ENCODE measurements at places on chromosomes 13 and 19.

GRCh38 chr19:23784274-23784673, 25.6 kb upstream of the ZNF681 start:
- DNase-seq: no peak

DNA sequence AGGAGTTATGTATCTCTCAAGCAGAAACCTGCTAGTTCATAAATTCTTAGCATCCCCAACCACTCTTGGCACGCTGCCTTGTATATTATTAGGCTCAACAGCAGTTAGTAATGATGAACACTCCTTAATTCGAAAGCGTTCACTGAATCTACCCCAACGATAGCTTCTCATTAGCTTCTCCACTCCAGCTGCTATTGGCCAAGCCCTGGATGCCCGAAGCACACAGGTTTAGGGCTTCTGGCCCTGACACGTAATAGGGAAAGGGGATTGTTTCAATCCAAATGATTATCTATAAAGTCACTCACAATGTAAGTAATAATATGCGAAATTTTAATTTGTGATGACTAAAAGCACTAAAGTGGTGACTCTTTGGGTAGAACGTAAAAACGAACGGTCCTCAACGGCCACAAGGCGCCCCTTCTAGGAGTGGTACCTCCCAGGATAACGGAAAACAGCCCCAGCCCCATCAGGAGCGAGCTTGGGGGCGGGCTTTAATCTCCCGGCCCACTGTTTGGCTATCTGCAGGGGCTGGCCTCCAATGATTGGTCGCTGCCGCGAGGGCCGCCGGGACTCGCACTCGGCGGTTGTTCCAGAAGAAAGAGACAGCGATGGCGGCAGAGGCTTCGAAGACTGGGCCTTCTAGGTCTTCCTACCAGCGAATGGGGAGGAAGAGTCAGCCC, at the start of gene RNF17:
TSS of gene RNF17 (plus strand) at position 574 of the 680 bp plus-strand sequence. CDS start at position 609, 35 bp downstream.
- no peak for DNase-seq

DNA sequence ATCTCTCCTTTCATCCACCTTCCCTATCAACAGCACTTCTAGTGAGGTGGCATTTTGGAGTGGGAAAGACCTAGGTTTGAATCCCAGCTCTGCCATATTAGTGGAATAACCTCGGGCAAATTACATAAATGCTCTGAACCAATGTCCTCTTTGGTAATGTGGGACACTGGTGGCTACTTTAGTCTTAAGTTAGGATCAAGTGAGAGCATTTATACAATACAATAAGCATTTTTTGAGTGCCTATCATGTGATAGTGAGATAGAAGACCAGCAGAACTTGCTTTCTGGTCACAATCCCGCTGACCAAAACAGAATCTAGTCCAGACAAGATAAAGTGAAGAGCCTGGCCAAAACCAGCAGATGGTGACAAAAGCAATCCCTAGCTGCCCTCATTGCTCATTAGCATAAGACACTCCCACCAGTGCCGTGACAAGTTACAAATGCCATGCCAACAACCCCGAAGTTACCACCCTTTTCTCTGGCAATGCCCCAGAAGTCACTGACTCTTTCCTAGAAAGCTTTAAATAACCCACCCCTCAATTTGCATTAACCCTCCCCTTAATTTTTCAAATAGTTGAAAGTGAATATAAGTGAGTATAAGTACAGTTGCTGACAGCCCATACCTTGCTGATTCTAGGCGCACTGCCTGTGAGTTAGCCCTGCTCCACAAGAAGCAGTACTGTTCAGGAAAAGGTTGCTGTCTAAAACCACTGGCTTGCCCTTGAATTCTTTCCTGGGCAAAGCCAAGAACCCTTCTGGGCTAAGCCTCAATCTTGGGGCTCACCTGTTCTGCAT, 28.9 kb upstream of the KPNA3 start:
- no peak for DNase-seq

- peak; percentile 5 for DNase-seq
Observed at GRCh38 chr19:16382775-16383543, 58.3 kb downstream of the KLF2 start.

GRCh38 chr13:29081697-29082440, 261.7 kb downstream of the MTUS2 start:
- no peak for DNase-seq

DNA sequence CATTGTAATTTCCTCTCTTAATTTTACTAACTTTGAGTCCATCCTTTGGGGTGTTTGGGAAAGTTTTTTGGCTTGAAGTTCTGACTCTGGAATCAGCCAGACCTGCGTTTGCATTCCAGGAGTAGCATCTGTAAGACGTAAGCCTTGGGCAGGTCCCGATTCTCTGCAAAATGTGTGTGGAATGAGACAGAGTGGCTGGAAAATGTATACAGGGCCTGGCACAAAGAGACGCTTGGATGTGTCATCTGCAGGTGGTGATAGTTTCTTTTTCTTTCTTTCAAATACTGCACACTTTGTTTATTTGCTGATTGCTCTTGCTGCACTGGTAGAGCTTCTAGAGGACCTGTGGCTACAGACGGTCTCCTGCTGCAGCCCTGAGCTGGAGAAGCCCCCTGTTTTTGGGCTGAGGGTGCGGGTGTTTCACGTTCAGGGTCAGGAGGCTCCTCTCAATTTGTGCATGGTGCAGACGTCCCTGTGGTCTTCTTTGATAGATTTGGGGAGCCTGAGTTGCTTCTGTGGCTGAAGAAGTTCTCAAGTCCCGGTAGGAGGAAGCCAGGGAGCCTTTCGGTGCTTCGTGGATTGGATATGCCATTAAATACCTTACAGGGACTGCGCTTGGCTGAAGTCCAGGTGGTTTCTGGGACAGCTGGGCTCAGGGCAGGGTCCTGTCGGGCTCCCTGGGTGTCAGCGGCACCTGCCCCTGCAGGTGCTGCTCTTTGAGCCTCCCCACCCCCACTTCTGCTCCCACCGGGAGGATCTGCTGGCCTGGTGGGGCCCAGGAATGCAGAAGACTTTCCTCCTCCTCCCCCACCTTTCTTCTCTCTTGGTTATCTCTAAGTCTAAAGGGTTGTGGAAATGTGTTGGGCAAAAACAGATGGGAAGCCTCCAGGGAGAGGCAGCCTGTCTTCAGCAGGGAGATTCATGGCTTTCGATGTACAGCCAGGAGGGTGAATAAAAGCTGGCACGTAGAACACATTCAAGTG, 44.0 kb upstream of the GAS6 start:
- DNase-seq: peak; percentile 96

DNA sequence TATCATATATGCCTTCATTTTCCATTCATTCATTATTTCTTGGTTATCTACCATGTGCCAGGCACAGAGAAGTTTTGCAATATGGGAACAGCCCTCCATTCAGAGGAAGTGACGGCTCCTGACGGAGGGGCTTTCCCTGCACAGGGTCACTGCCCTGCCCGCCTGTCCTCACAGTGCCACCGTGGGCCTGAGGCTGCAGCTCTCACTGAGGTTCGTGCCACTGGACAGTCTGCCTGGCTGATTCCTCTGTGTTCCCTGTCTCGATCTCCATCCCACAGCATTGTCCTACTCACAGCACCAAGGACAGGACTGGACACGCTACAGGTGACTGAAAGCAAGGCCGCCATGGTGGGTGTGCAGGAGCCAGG, 92.7 kb downstream of the TSHZ3 start:
- DNase-seq: no peak

DNA sequence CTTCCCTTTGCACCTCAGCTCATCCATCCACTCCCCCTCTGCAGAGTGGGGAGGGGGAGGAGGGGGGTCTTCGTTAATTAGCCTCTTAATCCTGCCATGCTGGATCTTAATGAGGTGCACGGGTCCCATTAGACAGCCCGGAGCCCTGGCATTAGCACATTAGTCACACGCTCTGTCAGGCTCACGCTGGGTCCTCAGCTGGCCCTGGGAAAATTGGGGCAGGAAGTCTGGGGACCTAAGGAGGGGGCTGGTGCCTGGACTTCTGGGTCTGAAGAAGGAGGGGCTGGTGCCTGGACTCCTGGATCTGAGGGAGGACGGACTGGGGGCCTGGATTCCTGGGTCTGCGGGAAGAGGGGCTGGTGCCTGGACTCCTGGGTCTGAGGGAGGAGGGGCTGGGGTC, 444 bp upstream of the NCCRP1 start:
- no peak for DNase-seq

GRCh38 chr19:3224346-3225168, at the start of gene CELF5:
Gene CELF5, plus strand, starts transcription at chr19:3224661. Its CDS starts 79 bp downstream, at chr19:3224740.
- DNase-seq: peak; percentile 37

- DNase-seq: no peak
Observed at GRCh38 chr19:30393729-30394480, 21.7 kb downstream of the ZNF536 start.

DNA sequence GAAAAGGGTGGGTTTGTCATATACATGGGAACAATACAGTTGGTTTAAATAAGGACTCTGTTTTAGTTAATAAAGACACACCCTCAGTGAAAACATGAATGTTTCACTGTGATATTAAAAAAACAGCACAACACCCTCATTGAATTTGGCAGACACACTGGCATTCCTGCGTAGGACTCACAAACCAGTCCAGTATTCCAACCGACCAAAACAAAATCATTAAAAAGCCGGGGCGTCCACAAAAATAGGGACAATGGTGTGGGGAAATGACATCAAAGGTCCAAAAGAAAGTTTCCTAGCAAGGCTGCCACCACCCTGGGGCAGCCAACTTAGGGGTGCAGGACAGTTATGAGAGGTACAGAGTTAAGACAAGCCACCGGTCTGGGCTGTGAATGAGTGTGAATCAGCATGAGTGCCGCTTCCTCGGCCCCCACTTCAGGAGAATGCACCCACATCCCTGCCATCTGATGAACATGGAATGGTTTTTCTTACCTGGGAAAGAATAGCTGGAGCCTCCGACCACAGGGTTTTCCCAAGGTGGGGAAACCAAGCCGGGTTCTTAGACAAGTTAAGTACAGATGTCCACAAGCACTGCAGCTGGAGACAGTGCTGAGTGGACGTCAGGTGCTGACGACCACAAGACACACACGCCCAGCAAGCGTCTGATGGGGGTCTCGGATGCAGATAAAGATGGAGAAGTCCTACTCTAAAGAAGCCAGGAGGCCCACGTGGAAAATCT, 73.3 kb downstream of the KLF2 start:
- DNase-seq: no peak

DNA sequence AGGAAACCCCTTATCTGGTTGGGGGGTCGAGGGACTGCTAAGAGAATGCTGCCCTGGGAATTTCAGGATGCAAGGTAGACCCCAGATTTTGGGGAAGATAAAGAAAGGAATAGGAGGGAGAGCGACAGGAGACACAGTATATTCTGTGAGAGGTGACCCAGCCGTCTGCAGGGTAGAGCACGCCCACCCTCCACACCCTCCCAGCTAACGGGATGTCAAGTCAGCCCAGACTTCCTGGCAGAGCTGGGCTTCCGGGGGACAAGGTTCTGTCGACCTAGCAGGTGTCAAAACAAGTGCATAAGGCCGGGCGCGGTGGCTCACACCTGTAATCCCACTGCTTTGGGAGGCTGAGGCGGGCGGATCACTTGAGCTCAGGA, 695 bp upstream of the PRR36 start:
- DNase-seq: no peak

GRCh38 chr19:52660981-52661380, 22.8 kb upstream of the ZNF83 start:
- DNase-seq: no peak
